ENCODE measurements at places on chromosomes 4 and X.

GRCh38 chr4:8847331-8847730 lies 24.3 kb downstream of the HMX1 start:
- no peak for DNase-seq

GRCh38 chrX:37434362-37434761 lies 85.2 kb downstream of the PRRG1 start:
- no peak for DNase-seq

DNA sequence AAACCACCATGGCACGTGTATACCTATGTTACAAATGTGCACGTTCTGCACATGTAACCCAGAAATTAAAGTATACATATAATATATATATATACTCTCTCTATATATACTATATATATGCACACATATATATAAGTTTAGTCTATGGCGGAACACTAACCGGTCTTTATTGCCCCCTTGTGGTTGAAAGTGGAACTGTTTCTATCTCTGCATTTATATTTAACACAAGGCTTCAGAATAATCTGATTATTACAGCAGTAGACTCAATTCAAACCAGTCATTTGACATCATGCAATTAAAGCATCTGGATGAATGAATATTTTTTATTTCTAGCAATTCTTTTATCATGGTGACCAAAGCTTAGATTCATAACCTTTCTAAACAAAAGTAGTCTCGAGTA lies 14.6 kb downstream of the RAB9B start:
- DNase-seq, result peak; percentile 9

DNA sequence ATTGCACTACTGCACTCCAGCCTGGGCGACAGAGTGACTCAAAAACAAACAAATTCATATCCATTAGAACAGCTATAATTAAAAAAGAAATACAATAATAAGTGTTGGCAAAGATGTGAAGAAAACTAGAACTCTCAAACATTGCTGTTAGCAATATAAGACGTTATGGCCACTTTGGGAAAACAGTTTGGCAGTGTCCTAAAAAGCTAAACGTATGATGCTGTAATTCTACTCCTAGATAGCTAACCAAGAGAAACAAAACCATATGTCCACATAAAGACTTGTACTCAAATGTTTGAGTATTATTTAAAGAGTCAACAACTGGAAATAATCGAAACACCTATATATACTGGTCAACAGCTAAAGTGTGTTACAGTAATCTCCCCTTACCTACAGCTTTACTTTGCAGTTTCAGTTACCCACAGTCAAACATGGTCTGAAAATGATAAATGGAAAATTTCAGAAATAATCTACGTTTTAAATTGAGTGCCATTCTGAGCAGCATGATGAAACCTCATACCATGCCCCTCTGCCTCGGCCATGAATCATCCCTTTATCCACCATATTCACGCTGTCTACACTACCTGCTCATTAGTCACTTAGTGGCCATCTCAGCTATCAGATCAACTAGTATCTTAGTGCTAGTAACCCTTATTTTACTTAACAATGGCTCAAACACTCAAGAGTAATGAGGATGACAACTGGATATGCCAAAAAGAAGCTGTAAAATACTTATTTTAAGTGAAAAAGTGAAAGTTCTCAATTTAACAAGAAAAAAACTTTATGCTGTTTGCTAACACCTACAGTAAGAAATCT lies 4.9 kb downstream of the ELF2 start:
- DNase-seq, result no peak

- DNase-seq, result no peak
Observed at GRCh38 chrX:49271341-49271740, 1.7 kb downstream of the PPP1R3F start.

DNA sequence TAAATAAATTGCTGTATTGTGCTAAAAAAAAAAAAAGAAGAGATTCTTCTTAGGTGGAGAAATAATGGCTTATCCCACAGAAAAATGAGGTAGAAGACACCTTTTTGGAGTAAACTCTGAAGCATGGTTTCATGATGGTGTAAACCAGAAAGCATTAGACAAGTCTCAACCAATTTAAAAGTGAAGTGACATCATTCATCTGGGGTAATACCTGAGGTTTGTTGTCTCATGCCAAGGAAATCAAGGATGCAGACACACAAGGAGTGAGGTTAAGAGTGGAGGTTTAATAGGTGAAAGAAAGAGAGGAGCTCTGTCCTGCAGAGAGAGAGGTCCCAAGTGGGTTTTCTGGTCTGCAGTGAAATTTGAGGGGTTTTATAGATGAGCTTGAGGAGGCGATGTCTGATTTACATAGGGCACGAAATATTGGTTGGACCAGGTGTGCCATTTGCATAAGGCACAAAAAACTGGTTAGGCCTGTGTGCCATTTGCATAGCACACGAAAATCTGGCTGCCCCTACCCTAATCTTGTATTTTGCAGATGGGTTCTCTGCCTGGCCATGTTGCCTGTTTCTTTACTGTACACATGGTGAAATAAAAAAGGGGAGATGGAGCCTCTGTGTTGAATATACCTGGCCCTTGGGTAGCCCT lies 25.0 kb upstream of the CWH43 start:
- DNase-seq, result peak; percentile 34

GRCh38 chrX:17525762-17526555 lies 151.0 kb downstream of the NHS start:
- DNase-seq, result no peak

DNA sequence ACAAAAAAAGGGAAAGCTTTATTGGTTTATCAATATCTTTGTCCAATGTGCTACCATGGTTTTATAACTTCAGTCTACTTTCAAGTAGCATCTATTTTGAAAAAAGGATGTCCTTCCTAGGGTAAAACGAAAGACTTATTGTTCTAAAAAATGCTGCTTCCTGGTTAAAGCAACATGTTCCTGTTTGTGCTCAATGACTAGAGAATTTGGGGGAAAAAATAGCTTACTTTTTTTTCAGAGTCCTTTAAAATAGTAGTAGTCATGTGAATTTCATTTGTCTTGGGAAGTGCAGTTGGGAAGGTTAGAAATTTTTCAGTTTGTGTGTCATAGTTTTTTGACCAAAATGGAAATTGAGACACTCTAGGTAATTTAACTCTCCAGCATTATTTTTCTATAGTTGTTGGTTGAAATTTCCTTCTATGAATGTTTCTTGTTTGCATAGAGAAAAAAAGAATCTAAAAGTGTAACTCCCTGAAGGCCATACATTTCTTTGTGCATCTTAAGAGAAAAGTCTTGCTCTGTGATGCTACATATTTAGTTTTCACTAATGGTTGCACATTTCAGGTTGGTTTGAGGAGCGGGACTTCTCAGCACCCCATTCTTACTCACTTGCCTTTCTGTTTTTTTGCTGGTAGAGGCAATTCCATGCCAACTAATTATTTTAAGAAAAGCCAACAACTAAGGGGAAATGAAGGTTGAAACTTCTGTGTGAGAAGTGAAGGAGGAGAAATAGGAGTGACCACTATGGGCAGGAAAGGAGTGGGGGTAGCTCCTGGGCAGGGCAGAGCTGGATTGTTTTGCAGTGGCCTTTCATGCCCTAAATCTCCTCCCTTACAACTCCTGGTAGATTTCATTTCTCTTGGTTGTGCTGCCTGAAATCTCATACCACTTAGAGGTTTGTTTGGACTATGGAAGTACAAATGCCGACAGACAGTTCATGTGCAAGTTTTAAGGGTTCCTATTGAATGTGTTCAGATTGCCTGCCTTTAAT lies 76.4 kb downstream of the RAPGEF2 start:
- no peak for DNase-seq

DNA sequence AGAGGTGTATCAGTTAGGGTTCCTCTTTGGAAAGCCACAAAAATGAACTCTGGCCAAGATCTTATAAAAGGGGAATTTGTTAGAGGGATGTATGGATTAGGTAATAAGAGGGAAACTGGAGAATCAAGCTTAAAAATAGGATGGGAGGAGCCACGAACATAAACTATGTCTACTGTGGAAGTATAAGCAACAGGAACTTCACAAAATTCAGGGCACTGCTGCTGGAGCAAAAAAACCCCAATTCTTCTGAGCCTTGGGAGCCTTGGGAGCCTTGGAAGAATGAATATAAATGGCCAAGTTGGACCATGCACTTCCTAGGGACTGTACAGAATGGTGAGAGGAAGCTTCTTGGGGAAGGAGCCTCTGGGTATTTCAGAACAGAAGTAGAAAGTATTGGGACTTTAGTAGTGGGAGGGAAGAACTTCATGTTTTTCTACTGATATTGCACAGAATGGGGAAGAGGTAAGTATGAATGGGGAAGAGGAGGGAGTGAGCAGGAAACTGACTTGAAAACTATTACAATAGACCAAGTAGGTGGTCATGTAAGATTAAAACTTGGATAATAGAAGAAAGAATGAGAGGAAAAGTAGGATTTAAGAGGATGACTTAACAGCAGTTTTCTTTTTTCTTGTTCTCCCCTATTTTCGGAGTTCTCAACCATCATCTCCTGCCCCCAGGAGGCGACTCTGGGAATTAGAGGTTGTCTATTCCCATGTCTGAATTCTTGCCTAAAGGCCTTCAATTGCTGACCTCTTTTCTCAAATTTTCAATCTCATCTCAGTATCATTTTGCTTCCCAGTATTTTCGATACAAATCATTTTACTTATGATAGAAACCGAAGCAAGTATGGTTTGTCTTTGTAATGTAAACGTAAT lies 44.4 kb upstream of the TAPT1 start:
- DNase-seq, result no peak

DNA sequence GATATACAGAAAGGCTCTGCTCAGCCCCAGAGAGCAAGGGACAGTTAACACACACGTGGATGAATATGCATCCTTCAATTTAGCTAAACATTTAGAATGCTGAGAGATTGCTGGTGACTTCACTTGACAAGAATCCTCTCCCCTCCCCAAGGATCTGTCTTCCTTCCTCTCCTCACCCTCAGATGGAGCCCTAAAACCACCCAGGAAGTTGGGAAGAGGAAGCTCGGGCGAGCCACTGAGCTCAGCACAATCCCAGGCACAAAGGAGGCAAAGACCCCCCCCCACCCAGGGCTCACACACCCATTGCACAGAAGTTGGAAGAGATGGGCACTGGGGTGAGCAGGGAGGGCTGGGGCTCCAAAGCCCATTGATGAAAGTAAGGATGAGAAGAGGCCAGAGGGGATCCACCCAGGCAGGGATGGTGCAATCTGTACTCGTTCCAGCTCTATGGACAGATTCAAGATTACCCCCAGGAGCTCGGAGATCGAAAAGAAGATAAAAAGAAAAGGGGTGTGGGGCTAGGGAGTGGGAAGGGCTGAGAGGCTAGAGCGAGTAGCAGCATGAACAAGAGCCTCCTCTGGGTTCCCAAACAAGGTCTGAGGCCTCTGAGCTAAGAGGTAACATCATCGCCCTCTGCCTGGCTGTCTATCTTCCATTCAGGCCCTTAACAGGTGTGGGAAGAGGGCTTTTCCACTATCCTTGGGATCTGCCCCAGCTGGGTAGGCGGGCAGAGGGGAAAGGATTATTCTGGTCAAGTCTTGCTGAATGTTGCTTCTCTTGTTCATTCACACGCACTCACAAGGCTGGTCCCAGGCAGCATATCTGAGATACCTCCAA lies 1.2 kb downstream of the TFE3 start:
- DNase-seq, result no peak

GRCh38 chr4:38268108-38268820 lies 308.1 kb downstream of the PTTG2 start:
- DNase-seq, result no peak

GRCh38 chr4:53937327-53937726 lies 127.1 kb downstream of the CHIC2 start:
- no peak for DNase-seq

DNA sequence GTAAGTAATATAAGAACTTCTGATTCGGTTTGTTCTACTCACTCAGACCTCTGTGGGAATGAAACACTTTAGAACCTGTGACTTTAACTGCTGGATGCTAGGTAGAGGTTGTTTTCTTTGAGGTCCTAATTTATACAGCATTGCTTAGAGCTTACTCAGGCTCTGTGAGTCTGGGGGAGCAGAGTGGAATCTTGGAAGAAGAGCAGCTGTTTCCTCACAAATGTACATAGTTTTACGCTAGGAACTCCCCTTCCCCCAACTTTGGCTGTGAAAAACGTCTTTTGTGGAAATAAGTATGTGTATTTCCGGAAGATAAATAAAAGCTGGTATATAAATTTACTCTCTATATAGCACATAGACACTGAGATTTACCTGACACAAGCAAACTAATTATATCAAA lies 141.4 kb downstream of the NAA11 start:
- DNase-seq, result no peak

DNA sequence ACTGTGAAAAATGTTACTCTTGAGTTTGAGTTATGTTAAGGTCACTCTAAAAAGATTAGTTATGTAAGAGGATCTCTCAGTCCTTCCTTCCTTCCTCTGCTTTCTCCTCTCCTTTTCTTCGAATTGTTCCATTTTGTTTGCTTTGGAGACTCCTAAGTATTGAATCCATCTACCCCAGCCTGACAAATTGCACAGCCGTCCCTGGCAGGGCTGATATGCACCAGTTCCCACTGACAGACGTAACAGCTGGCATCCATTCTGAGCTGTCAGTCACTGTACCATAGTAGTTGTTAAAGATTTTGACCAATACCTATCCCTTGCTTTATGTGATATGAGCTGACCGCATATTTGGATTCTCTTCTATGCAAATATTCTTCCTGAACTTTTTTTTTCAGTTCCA lies 210.7 kb upstream of the IGFBP7 start:
- DNase-seq, result no peak

DNA sequence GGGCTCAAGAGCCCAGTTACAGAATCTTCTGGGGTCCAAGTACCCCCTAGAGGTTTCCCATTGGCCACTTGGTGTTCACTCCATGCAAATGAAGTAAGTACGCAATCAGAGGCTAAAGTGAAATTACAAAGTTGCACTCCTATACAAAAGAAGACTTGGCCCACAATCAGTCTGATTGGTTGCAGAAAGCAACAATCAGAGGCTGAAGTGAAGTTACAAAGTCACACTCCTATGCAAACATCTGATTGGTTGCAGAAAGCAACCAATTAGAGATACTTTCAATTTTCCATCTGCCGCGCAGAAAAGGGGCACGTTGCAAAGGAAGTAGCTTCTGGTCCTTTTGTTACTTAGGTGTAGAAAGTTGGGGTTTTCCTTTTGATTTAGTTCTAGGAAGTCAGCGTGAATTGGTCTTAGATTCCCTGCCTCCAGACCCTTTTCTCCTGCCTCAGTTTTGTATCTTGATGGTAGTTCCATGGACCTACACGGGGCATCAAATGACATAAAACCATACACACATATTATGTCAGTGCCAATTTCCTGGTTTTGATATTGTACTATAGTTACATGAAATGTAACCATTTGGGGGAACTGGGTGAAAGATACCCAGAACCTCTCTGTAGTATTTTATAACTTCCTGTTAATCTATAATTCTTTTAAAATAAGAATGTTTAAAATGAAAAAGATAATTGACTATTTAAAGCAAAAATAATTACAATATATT lies 12.4 kb upstream of the PIN4 start:
- no peak for DNase-seq

DNA sequence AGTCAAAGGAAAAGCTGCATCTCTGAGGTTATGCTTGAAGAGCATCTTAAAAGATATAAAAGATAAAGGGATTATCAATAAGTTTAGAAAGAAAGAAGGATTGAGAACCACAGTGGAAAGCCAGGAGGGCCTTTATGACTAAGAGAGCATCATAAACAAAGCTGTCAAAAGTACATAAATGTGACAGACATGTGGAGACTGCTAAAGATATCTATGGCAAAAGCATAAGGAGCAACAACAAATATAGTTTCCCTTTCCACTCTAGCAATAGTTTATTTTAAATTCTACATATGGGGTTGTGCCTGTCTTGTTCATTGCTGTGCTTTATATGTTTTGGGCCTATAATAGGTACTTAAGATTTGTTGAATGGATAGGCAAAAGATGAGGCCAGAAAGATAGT lies 97.3 kb downstream of the RNF150 start:
- DNase-seq, result no peak

All from NCI-H2081 treated with DMSO at 0.1 percent for 48 hours (cell line).